ENCODE measurements at places on chromosomes 2 and 18.

DNA sequence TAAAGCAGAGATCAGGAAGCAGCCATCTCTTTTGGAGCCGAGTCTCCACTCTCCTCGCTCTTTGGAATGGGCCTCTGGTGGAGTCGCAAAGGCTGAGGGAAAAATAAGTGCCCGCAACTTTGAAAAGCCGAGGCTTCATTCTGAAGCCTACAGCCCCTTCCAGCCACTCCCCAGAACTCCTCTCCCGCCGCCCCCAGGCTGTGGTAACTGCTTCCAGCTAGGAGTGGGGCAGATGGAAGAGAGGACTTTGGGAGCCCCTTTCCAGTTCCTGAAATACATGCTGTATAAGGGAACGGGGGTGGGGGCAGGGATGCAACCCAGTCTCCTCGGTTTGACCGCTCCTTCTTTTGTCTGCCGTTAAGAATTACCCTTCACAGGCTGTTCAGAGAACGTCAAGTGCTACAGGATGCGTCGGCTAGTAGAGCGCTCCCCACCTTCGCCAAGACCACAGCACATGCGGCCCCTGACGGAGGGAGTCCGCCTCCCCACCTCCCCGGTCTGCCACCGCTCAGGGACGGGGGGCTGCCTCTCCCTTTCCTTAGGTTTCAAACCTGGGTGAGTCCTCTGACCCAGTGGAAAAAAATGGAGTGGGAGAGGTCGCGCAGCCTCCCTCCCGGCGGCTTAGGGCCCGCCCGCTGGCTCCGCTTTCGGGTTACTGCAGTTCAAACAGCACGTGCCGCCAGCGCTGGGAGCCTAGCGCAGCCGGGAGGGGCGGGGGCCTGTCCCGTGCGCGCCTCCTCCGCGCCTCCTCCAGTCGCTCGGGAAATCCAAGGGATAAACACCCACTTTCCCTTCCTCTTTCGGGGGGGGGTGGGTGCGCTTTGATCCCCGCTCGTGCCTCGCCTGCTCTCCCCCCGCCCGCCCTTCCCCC, 4.9 kb downstream of the CYP26B1 start:
- peak; percentile 22 for DNase-seq

DNA sequence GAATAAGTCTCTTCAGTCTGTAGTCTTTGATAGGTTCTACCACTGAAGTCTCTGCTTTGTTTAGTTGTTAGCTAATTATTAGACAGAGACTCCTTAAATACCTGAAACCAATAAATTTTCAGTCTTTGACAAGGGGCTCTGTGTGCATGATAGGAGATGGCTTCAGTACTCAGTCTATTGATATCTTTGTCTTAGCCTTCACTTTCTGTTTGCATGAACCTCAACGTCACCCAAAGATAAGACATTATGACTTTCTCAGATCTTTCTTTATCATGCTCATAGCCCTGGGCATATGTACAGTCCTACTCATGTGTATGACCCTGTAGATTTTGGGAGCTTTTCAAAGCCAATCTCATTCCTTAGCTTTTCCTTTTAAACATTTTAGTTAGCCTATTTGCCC, 183.5 kb upstream of the GCFC2 start:
- no peak for DNase-seq

DNA sequence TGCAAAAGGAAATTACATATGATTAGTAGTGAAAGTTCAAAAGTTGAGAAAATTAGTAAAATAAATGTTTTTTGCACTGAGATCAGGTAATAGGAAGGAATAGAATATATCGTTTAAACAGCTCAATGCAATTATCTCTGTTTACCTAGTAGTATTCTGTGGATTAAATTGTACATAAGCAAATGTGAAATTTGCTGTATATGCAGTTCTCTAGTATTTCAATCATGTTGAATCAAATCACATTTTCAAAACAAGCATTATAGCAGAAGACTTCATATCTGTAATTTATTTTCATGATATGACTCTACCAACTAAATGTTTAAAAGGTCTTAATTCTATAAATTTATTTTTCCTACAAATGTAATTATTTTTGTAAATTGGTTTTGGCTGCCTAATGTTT, 31.6 kb downstream of the ITPRID2 start:
- DNase-seq, result no peak

DNA sequence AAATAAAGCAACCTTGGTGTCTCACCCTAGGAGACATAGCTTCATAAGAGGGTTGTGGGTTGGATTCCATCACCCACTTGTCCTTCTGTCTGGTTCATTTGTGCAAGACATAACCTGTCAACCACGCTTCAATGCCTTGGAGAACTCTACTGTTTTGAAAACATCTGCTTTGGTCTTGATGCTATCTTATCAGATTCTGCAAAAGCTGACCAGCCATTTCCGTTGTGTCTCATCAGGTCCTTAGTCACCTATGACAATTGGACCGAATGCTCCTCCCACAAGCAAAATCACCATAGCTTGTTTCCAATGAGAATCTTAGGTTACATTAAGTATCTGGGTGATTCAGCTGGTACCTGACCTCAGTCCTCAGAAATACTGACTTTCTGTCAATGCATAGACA, 35.4 kb downstream of the STAT4 start:
- DNase-seq, result peak; percentile 74

DNA sequence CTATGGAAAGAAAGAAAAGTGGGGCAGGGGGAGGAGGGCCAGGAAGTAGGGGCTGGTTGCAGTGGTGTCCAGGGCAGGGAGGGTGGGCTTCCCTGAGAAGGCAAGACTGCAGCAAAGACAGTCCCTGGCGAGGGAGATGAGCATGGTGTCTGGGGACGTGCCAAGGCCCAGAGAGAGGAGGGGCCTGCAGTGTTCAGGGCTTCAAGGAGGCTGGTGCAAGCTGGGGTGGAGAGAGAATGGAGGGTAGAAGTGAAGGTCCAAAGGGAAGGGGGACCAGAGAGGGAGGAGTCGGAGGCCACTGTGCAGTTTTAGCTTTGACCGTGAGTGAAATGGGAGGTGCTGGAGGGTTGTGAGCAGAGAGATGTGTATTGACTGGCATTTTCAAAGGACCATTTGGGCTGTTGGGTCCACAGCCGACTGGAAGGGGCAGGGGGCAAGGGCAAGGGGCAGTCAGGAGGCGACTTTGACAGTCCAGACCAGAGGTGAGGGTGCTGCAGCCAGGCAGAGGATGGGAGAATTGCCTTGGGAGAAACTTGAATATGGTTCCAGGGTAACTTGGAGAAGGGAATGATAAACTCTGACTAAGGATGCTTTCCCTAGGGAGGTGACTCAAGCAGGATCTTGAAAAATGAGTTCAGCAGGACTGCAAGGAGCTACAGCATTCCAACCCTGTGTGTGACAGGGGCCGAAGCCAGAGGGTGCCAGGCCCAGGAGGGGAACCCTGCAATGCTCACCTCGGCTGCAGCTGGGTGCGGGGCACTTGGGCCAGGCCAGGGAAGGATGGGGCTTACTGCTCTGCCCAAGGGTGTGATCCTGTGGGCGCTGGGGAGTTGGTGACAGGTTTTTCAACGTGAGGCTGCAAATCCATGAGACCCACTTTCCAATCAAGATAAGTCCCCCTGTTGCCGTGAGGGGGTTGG, 177.1 kb upstream of the HAAO start:
- no peak for DNase-seq

DNA sequence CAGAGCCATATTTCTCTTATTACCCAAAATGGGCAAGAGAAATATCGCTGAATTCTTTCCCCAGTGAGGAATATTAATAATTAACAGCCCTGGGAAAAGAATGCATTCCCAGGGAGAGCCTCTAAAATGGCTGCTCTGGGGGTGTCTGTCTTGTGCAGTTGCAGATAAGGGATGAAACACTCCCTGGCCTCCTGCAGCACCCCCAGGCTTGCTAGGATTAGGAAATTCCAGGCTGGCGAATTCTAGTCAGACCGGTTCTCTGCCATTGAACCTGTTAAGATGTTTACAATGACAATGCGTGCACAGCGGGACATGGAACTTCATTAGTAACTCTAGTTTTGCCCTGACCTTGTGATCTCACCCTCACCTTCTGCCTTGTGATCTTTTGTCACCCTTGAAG, 24.5 kb downstream of the MRPL30 start:
- DNase-seq, result no peak

GRCh38 chr2:38737925-38738324, 13.2 kb downstream of the SRSF7 start:
- no peak for DNase-seq

DNA sequence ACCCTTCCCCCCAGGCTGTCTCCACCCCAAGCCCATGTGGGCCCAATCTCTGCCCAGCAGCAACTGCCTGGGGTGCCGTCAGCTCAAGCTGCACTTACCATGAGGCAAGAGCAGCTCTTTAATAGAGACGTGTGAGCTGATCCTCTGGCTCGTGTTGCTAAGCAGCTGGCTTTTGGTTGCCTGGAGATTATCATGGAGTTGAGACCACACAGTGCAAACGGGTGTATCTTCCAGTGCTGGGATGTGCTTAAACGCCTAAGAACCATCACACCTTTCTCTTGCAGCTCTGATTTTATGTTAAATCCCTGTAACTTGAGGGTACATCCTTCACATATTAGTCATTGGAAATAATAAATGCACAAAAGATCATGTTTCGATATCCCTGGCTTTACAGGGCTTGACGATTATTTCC, 271.1 kb downstream of the PRKCE start:
- no peak for DNase-seq

DNA sequence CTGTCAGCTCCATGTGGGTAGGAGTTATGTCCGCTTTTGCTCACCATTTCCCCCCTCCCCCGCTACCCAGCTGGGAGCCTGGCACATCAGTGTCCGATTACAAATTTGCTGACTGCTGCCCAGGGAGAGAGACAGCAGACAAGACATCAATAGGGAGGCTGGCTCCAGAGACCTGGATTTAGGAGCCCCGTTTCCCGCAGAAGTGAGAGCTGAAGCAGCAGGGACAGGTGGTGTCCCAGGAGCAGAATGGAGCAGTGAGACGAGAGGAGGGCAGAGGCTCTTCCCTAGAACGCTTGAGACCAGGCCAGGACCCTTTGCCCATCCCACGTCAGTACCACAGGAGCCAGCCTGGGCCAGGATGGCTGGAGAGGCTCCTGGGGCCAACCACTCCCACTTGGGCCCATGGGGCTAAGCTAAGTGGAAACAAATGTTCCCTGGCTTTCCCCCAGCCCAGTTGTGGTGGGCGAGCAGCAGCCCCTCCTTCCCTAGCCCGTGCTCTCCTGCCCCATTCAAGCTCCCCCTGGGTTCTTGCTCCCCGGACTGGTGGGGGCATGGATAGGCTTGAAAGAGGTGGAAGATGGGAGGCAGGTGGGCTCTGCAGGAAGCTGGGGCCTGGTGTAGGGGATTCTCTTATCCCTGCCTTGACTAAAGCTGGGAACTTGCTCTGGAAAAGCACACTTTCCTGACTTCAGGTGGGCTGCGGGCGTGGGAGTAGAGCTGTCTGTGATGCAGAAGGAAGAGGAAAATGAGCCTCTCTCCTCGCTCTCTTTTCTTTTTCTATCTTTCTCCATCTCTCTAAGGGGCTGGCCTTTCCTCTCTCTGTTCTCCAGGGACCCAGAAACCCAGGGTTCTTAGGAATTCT, 4.1 kb upstream of the WNT6 start:
- no peak for DNase-seq

GRCh38 chr2:52260904-52261303, 1229.0 kb upstream of the NRXN1 start:
- no peak for DNase-seq
